ENCODE measurements at places on chromosomes 4 and X. TPM values are rescaled to one million over a fixed set of nuclear protein-coding genes. Genes with fewer than 3 reads are reported as not detected.

The IBSP gene
- not detected for polyA plus RNA-seq

The TBX22 gene
- polyA plus RNA-seq: not detected

The SOWAHD gene
- polyA plus RNA-seq: 0.23 TPM

The SPANXC gene
- polyA plus RNA-seq: not detected

The BEX2 gene
- 3.9 TPM for polyA plus RNA-seq

Measured in adipose tissue (tissue), 3 donors.